Aorta (tissue), 5 donors: ENCODE measurements at places on chromosomes 12 and 14. TPM values are rescaled to one million over a fixed set of nuclear protein-coding genes. Genes with fewer than 3 reads are reported as not detected.

DNA sequence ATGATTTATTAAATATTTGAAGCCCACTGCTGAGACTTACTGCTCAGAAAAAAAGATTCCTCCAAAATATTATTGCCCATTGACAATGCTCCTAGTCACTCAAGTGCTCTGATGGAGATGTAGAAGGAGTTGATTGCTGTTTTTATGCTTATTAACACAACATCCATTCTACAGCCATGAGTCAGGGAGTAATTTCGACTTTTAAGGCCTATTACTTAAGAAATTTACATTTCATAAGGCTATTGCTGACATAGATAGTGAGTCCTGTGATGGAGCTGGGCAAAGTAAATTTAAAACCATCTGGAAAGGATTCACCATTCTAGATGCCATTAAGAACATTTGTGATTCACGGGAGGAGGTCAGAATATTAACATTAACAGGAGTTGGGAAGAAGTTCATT is 5.2 kb downstream of the KCNJ8 start:
- H3K36me3 ChIP-seq, result peaks cover 2% of the 10 kb centered on the region
- H3K4me3 ChIP-seq, result no peak overlapping the region
- no peak overlapping the region for H3K27ac ChIP-seq
- DNase-seq, result no peak
- peaks cover 2% of the 10 kb centered on the region for H3K4me1 ChIP-seq

- no peaks in the 10 kb centered on the region for H3K27me3 ChIP-seq
- no peak overlapping the region for H3K27ac ChIP-seq
- H3K4me3 ChIP-seq, result no peak overlapping the region
- no peaks in the 10 kb centered on the region for H3K36me3 ChIP-seq
- H3K4me1 ChIP-seq, result no peaks in the 10 kb centered on the region
- no peak for DNase-seq
Measured at GRCh38 chr12:130205495-130205894, 43.2 kb downstream of the FZD10 start.

DNA sequence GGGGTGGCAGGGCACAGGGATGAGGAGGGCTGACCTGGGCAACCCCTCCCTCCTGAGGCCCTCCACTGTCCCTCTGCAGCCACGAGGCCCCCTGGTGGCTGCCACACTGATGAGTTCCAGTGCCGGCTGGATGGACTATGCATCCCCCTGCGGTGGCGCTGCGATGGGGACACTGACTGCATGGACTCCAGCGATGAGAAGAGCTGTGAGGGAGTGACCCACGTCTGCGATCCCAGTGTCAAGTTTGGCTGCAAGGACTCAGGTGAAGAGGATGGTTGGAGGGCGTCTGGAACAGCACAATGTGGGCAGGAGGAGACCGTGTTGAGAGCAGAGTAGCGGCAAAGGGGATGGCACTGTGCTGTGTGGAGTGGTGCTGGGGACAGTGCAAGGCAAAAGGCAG is 25.7 kb upstream of the LRP1-AS start:
- DNase-seq, result no peak
- no peak overlapping the region for H3K27ac ChIP-seq
- no peaks in the 10 kb centered on the region for H3K27me3 ChIP-seq
- no peaks in the 10 kb centered on the region for H3K4me1 ChIP-seq
- no peak overlapping the region for H3K4me3 ChIP-seq

- H3K4me1 ChIP-seq, result no peaks in the 10 kb centered on the region
- no peaks in the 10 kb centered on the region for H3K36me3 ChIP-seq
- no peak overlapping the region for H3K27ac ChIP-seq
Measured at GRCh38 chr12:109170324-109170723, 53.9 kb downstream of the ACACB start.

DNA sequence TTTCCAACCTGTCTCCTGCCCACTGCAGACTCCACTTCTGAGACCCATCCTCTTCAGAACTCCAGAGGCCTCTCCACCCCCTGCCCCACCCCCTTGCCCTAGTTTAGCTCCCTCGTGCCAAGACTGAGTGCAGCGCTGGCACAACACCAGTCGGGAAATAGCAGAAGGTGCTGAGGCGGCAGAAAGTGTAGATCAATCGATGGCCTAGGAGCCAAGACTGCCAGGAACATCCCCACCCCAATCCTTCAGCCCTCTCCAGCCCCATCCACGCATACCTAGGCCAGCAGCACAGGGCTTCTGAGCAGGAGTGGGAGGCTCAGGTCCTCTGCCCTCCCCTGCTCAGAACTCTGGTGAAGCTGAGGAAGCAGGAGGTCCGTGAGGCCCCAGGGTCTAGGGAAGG is 1.1 kb downstream of the CPNE6 start:
- H3K36me3 ChIP-seq, result no peaks in the 10 kb centered on the region
- H3K27ac ChIP-seq, result no peak overlapping the region
- H3K4me1 ChIP-seq, result no peaks in the 10 kb centered on the region

GRCh38 chr14:45222485-45223262 is 30.3 kb downstream of the MIS18BP1 start:
- H3K36me3 ChIP-seq, result no peaks in the 10 kb centered on the region
- H3K4me1 ChIP-seq, result no peaks in the 10 kb centered on the region
- H3K27me3 ChIP-seq, result no peaks in the 10 kb centered on the region
- H3K27ac ChIP-seq, result no peak overlapping the region

DNA sequence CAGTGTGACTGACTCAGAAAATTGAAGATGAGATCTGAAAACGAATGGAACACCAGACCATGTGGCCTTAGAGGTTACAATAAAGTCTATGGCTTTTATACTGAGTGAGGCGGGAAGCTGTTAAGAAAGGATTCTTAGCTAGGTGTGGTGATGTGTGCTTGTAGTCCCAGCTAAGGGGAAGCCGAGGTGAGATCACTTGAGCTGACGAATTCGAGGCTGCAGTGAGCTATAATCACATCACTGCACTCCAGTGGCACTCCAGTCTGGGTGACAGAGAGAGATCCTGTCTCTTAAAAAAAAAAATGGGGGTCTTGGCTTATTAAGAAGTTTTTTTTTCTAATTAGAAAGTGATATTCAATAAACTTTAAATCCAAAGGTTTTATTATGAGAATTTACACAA is 678.6 kb downstream of the TMTC2 start:
- no peak overlapping the region for H3K27ac ChIP-seq
- no peaks in the 10 kb centered on the region for H3K36me3 ChIP-seq
- no peaks in the 10 kb centered on the region for H3K4me1 ChIP-seq
- DNase-seq, result no peak

- no peaks in the 10 kb centered on the region for H3K4me1 ChIP-seq
- no peaks in the 10 kb centered on the region for H3K27me3 ChIP-seq
- H3K36me3 ChIP-seq, result no peaks in the 10 kb centered on the region
- H3K4me3 ChIP-seq, result no peak overlapping the region
- H3K27ac ChIP-seq, result no peak overlapping the region
- DNase-seq, result no peak
Measured at GRCh38 chr14:96072746-96073145, 33.6 kb downstream of the C14orf132 start.

Gene LGR5
- total RNA-seq, result 1.6 TPM

Gene RNF212B
- total RNA-seq, result not detected

Gene PRKD1
- total RNA-seq, result 24.8 TPM

Gene AQP6
- not detected for total RNA-seq

Gene IQSEC3
- 3.0 TPM for total RNA-seq

Gene LYZ
- 38.7 TPM for total RNA-seq

Gene NEMP1
- total RNA-seq, result 7.6 TPM
